Effector memory CD4-positive, alpha-beta T cell (primary cell): ENCODE measurements at places on chromosomes 13 and 19.

DNA sequence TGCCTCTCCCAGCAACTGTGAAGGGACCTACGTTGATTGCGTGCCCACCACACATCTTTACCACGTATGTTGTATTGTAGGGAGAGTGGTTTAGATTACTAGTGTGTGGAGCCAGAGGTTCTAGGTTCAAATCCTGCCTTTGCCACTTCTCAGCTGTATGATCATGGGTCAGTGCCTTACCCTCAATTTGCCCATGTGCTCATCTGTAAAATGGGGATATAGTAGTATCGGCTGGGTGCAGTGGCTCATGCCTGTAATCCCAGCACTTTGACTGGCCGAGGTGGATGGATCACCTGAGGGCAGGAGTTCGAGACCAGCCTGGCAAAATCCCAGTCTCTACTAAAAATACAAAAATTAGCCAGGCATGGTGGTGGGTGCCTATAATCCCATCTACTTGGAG lies 578 bp upstream of the LGALS4 start:
- DNase-seq = no peak

DNA sequence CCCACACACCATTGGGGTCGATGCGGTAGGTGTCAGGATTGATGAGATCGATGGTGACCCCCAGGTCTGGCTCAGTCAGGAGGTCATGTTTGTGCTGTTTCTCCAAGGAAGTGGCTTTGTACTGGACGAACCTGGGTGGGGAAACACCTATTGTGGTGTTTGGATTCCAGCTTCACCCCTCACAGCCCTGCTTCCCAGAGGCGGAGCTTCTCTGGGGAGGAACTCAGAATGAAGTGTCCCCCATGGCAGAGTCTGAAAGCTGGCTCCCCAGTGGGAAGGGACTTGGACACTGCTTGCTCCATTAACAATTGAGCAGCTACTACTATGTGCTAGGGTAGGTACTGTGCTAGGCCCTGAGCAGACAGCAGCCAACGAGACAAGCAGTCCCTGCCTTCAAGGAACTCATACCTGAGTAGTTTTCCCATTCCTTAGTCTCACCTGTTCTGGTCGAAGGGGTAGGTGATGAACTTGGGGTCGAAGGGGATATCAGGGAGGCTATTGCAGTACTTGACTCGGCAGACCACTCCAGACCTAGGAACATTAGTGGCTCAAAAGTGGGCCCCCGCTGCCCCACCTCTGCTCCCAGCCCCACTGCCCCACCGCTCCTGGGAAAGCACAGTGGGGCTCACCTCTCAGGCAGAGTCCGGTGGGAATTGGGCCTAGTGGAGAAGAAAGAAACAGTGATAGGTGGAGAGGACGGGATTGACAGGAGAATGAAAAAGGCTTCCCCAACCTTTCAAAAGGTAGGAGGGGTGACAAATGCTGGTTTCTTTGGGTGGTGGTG lies 1.1 kb downstream of the PAF1 start:
- no peak for DNase-seq

GRCh38 chr19:49016067-49016839 lies 638 bp downstream of the LHB start:
- DNase-seq = no peak

DNA sequence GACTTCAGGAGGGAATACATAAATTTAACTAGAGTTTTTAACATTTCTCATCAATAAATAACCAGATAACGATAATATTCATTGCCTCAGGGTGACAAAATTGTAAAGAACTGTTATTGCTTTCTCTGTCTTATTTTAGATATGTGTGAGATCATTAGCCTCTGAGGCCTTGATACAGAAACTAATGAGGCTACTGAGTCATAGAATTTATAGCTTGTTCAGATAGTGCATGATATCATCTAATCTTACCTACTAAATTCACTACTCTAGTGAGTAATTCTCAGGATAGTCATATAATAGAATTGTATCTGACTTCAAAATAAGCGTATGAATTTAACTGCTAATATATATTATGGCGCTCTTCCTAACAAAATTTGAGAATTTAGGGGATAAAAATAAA lies 360.8 kb upstream of the KLHL1 start:
- no peak for DNase-seq

GRCh38 chr13:105798541-105798940 lies 736.9 kb downstream of the EFNB2 start:
- no peak for DNase-seq

DNA sequence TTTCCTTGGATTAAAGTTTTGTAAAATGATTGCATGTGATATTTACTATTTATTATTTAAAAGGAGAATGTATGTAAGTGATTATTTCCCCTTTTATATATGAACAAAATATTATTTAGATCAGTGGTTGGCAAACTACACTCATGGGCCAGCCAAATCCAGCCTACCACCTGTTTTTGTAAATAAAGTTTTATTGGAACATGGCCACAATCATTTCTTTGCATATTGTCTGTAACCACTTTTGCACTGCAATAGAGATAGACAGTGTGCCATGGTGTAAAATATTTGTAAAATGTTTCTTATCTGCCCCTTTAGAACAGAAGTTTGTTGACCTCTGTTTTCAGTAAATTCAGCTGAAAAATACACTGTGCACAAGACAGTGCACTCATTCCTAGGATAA lies 426.4 kb downstream of the MYO16 start:
- no peak for DNase-seq

DNA sequence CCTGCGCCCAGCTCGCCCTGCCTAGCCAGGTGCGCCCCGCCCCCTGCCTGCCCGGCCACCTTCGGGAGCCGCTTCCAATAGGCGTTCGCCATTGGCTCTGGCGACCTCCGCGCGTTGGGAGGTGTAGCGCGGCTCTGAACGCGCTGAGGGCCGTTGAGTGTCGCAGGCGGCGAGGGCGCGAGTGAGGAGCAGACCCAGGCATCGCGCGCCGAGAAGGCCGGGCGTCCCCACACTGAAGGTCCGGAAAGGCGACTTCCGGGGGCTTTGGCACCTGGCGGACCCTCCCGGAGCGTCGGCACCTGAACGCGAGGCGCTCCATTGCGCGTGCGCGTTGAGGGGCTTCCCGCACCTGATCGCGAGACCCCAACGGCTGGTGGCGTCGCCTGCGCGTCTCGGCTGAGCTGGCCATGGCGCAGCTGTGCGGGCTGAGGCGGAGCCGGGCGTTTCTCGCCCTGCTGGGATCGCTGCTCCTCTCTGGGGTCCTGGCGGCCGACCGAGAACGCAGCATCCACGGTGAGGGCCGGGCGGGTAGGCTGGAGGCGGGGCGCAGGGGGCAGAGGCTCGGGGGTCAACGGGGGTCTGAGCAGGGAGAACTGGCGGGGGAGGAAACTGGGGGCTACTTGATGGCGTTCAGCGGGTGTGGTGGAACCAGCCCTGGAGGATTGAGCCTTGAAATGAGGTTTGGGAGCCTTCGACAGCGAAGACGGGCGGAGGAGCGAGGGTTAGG lies at the start of gene SPINT2:
TSS of gene SPINT2 (plus strand) at position 88 of the 727 bp plus-strand sequence. CDS start at position 408, 320 bp downstream.
- DNase-seq = no peak

DNA sequence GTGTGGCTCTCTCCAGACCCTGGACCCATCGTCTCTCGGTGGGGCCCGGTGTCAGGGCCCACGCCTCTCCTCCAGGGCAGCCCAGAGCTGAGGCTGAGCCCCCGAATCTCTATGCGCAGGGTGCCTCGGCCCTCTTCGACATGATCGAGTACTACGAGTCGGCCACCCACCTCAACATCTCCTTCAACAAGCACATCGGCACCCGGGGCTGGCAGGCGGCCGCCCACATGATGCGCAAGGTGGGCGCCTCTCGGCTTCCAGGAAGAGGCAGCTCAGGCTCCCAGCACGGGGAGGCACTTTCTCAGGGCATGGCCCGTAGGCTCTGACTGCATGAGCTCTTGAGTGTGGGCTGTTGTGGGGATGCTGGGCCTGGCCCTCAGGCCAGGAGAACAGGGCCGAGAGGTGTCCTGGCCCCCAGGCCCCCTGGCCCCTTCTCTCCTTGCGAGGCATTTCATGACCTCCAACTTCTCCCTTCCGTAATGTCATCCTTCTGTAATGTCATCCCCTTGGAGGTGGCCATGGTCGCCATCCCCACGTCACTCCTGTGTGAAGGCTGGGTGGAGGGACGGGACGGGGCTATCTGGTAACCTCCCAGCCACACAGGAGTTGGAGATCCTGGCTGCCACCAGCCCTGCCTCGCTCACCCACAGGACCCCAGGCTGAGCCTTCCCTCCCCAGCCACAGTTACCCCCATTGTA lies 19.4 kb downstream of the NKPD1 start:
- DNase-seq = no peak

GRCh38 chr19:45739498-45740439 lies 6.5 kb downstream of the MEIOSIN start:
- DNase-seq = no peak
